ENCODE measurements at places on chromosomes 5 and 9. TPM values are rescaled to one million over a fixed set of nuclear protein-coding genes. Genes with fewer than 3 reads are reported as not detected.

- no peak for DNase-seq
- no peaks in the 10 kb centered on the region for H3K4me1 ChIP-seq
- no peak overlapping the region for H3K4me3 ChIP-seq
- H3K36me3 ChIP-seq, result no peaks in the 10 kb centered on the region
- no peak overlapping the region for H3K27ac ChIP-seq
Observed at GRCh38 chr5:72066705-72067107, 40.6 kb upstream of the MAP1B start.

GRCh38 chr5:135662061-135662481, 83.3 kb upstream of the CXCL14 start:
- peaks cover 7% of the 10 kb centered on the region for H3K27me3 ChIP-seq
- H3K4me1 ChIP-seq, result no peaks in the 10 kb centered on the region
- no peaks in the 10 kb centered on the region for H3K36me3 ChIP-seq
- H3K4me3 ChIP-seq, result no peak overlapping the region
- DNase-seq, result no peak

DNA sequence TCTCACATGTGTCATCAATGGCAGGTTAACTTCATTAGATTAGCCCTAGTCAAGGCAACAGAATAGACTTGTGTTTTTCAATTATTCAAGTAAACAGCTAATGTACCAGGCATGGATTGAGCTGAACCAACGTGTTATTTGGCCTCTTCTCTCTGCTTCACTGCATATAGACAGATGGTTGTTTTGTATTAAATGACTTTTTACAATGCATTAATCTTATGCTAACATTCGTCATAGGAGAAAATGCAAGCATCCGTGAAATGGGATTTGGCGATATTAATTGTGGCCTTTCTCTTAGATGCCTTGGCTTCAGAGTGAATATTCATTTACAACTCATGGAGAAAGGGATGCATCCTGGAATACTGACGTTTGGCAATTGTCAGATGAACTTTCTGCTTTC, 208.0 kb downstream of the KCTD16 start:
- no peak overlapping the region for H3K4me3 ChIP-seq
- H3K36me3 ChIP-seq, result no peaks in the 10 kb centered on the region
- no peak overlapping the region for H3K27ac ChIP-seq
- H3K27me3 ChIP-seq, result no peaks in the 10 kb centered on the region

ZFP2 gene
- total RNA-seq, result 0.26 TPM
